Progenitor cell of endocrine pancreas (in vitro differentiated cells): ENCODE measurements at places on chromosomes 7 and 10. TPM values are rescaled to one million over a fixed set of nuclear protein-coding genes. Genes with fewer than 3 reads are reported as not detected.

BLNK gene
- total RNA-seq: 1.6 and 1.8 TPM in 2 replicates

SPDYE11 gene
- 0.22 TPM in 1 of 2 replicates, not detected in the other for total RNA-seq

PRPS1L1 gene
- total RNA-seq: not detected in 2 replicates

- peak overlapping the region; percentile 80 for H3K4me3 ChIP-seq
- H3K27ac ChIP-seq: no peak overlapping the region
- peaks cover 51% of the 10 kb centered on the region for H3K27me3 ChIP-seq
- DNase-seq: peak; percentile 30
These were observed 727 bp downstream of the ATRNL1 start for GRCh38 chr10:115093776-115094408.

TNRC18 gene
- total RNA-seq: 190 and 197 TPM in 2 replicates

GRCh38 chr10:117373823-117374505 is 1.3 kb downstream of the PDZD8 start:
- H3K36me3 ChIP-seq: peaks cover 2% of the 10 kb centered on the region
- H3K27me3 ChIP-seq: peaks cover 20% of the 10 kb centered on the region
- peak overlapping the region; percentile 93 for H3K27ac ChIP-seq
- H3K4me1 ChIP-seq: peaks cover 30% of the 10 kb centered on the region
- no peak for DNase-seq
